ENCODE measurements at places on chromosomes 13 and 19.

- DNase-seq, result no peak
Measured at GRCh38 chr13:80900561-80900960, 559.6 kb upstream of the SPRY2 start.

GRCh38 chr19:17671906-17672305 is 16.2 kb downstream of the UNC13A start:
- DNase-seq, result peak; percentile 9

GRCh38 chr19:50679177-50680125 is 30.2 kb downstream of the C19orf81 start:
- DNase-seq, result peak; percentile 33

DNA sequence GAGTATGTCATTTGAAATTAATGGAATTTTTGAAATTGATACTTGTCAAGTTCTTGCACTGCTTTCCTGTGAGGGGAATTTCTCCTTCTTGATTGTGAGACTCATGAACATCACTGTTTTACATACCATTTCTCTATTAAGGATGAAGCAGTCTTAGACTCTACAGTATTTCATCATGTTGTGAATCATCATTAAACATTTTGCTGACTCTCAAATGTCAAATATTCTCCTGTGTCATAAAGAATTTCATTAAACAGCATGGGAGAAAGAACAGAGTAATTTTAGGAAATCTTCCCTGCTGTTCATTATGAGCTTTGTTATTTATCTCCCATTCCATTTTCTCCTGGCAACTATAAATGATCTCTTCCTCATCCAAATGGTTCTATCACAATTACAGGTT is 729.0 kb downstream of the PCDH9 start:
- peak; percentile 39 for DNase-seq

Data from renal cortical epithelial cell (primary cell).